B cell (primary cell): ENCODE measurements at places on chromosomes 4 and X. TPM values are rescaled to one million over a fixed set of nuclear protein-coding genes. Genes with fewer than 3 reads are reported as not detected.
A peak's percentile ranks its signal among the peaks of the same experiment; 100 is the strongest.

The GAB1 gene
- 10.8 and 15.5 TPM in 2 replicates for total RNA-seq

DNA sequence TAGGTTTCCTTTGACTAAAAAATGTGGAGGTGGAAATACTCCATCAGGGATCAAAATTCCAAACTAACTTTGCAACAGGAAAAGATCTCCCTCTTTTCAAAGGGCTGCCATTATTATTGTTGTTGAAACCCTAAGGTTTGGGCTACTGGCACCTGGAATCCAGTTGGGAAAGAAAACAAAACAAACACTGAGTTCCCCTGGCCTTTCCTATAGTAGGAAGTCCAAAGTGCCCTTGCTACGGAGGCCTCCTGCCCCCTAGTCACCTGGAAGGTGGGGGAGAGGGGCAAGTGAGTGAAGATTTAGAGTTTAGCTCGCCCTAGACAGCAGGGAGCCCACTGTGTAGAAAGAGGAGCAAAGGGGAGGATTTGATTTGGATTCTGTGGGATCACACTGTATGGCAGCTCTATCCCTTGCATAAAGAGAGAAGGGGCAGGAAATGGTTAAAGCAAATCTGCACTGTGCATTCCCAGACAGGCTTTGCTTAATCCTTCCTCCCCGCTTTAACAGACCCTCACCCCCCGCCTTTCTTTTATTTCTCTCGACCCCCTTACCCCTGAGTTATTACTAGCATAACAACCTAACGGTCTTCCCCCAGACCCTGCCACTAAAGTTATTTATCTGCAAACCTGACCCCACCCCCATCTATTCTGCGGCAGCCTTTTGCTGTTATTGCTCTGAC lies 627 bp upstream of the FAT4 start:
- H3K4me3 ChIP-seq: peak overlapping the region; percentile 59
- H3K4me1 ChIP-seq: peaks cover 40% of the 10 kb centered on the region
- H3K27ac ChIP-seq: no peak overlapping the region
- peak; percentile 5 for DNase-seq

The ZNF630 gene
- not detected in 2 replicates for total RNA-seq

The TXK gene
- total RNA-seq: 0.79 and 2.5 TPM in 2 replicates

GRCh38 chrX:9847071-9847470 lies 60.8 kb downstream of the SHROOM2 start:
- DNase-seq: no peak
- H3K4me1 ChIP-seq: no peaks in the 10 kb centered on the region
- H3K27me3 ChIP-seq: no peaks in the 10 kb centered on the region
- no peak overlapping the region for H3K4me3 ChIP-seq
- H3K36me3 ChIP-seq: no peaks in the 10 kb centered on the region
- H3K27ac ChIP-seq: no peak overlapping the region

The SPANXA2 gene
- total RNA-seq: not detected in 2 replicates

DNA sequence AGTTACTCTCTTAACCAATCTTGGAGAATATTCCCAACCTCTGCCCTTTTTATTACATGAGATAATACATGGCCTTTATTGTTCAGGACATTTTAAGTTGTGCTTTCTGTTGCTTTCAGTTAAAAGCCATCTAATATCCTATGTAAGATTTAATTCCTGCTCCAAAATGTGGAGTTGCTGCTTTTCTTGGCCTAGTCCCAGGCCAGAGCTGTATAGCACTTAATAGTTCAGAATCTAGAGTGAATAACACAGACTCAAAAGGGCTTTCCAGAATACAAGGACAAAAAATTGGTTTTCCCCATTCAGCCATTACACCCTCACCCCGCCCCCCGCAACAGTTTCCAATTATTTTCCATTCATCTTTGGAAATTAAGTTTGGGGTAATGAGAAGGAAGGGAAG lies 144.3 kb upstream of the SMAD1 start:
- no peaks in the 10 kb centered on the region for H3K36me3 ChIP-seq
- no peak overlapping the region for H3K4me3 ChIP-seq
- H3K27ac ChIP-seq: no peak overlapping the region
- H3K4me1 ChIP-seq: no peaks in the 10 kb centered on the region

- no peaks in the 10 kb centered on the region for H3K27me3 ChIP-seq
- H3K4me1 ChIP-seq: no peaks in the 10 kb centered on the region
- no peak for DNase-seq
- no peak overlapping the region for H3K4me3 ChIP-seq
Measured at GRCh38 chr4:78168029-78168428, 110.9 kb downstream of the FRAS1 start.

GRCh38 chr4:159383562-159383931 lies 280.7 kb downstream of the RAPGEF2 start:
- H3K27me3 ChIP-seq: no peaks in the 10 kb centered on the region
- no peak for DNase-seq
- H3K36me3 ChIP-seq: no peaks in the 10 kb centered on the region

GRCh38 chr4:19577097-19577496 lies 674.6 kb upstream of the SLIT2 start:
- no peaks in the 10 kb centered on the region for H3K36me3 ChIP-seq
- H3K4me1 ChIP-seq: no peaks in the 10 kb centered on the region
- H3K4me3 ChIP-seq: no peak overlapping the region

GRCh38 chr4:83093060-83093640 lies 21.4 kb downstream of the PLAC8 start:
- no peak overlapping the region for H3K4me3 ChIP-seq
- H3K36me3 ChIP-seq: peaks cover 21% of the 10 kb centered on the region
- no peak for DNase-seq
- H3K27ac ChIP-seq: peak overlapping the region; percentile 58

DNA sequence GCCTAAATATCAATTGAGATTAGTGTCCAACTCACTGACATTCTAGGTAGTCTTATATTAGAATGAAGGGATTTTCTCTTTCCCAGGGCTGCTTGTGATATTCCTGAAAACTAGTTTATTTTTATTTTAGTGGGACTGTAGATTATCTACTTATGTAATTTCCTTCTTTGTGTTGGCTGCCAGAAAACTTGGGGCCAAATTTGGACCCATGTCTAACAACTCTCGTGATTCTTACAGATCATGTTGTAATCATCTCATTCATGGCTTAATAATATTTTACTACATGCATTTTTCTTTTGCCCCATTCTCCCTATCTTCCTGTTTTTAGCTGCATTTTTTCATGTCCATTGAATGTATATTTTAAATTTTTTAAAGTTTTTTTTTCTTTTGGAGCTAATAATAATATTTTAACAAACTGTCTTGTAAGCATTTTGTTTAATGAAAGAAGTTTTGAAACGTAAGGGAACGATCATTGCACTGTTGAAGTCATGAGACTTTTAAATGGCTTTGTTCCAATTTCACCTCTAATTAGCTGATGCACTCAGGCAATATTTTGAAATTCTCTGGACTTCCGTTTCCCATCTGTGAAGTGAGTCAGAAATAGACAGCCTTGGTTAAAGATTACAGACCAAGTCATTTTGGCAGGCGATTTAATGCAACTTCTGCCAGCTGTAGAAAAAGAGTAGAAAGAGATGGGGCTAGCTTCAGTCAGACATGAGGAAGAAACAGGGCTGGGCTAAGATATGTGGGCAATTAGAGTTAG lies 14.3 kb upstream of the TDO2 start:
- peaks cover 2% of the 10 kb centered on the region for H3K27me3 ChIP-seq
- H3K4me1 ChIP-seq: no peaks in the 10 kb centered on the region
- H3K4me3 ChIP-seq: no peak overlapping the region
- DNase-seq: no peak
